Iris pigment epithelial cell (primary cell): ENCODE measurements at places on chromosomes 4 and X.

GRCh38 chr4:151862766-151863165, 102.0 kb upstream of the GATB start:
- DNase-seq = peak; percentile 23

- DNase-seq = no peak
Measured at GRCh38 chr4:143372093-143372915, 35.6 kb downstream of the GAB1 start.

DNA sequence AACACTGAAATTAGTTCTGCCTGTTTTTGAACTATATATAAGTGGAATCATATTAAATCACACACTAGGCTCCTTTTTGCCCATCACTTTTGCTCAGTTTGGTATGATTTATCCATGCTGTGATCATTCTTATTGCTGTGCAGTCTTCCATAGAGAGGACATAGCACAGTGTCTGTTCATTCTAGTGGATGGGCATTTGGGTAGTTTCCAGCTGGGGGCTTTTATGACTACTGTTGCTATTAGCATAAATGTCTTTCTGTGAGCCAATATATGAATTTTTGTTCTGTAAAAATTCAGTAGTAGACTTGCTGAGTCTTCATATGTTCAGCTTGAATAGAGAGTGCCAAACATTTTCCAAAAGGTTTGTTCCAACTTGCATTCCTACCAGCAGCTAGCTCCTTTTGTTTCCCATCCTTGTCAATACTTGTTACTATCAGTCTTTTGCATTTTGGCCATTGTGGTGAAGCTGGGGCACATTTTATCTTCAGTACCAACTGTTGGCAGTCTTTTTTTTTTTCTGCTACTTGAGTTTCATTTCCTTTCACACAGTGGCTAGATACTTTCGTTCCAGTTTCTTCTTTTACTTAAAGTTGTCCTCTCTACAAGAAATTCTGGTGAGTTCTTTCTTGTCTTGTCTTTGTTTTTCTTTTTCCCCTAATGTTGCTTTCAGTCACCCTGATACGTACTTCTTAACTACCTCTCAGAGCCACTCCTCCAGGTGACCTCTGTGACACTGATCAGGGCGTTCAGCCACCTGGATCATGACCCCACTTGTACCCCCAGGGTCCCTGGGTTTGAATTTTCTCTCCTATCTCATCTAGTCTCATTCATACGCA, 87.0 kb downstream of the ANXA3 start:
- DNase-seq = no peak

DNA sequence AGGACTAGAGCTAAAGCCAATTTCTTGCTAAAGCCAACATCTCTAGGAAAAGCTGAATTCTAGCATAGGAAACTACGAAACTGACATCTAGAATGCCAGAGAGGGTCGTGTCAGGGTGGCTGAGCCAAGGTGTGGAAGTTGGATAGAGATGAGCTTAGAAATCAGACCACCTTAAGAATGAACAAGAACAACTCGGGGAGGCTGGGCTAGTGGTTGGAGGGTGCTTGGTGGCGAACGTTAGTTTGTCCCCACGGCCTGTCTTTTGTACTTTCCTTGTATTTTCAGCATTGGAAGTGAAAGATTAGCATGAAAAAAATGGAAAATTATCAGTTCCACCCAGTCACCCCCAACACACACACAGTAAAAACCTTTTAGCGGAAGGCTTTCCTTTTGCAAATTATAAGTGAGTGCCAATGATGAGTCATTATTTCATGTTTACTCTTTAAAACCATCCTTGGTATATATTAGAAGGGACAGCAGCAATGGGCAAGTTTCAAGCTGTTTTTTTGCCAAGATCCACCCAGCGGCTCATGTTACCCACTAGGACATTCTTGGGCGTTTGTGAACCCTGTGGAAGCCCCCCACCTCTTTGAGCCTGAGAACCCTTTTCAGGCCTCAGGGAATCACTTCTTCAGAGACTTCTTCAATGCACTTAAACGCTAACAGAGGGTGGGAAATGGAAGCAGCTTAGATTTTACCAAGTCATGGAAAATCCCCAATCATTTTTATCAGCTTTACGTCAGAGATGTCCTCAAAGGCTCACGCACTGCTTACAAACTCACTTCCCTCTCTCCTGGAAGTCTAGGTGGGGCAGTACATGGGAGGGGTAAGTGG, 4.9 kb upstream of the PPEF1 start:
- DNase-seq = peak; percentile 75

- DNase-seq = no peak
Measured at GRCh38 chr4:92529510-92529909, 225.7 kb downstream of the GRID2 start.

- DNase-seq = no peak
Measured at GRCh38 chrX:19578956-19579355, 63.6 kb upstream of the MAP3K15 start.

GRCh38 chrX:135977611-135978010, 3.8 kb upstream of the MMGT1 start:
- DNase-seq = peak; percentile 80

DNA sequence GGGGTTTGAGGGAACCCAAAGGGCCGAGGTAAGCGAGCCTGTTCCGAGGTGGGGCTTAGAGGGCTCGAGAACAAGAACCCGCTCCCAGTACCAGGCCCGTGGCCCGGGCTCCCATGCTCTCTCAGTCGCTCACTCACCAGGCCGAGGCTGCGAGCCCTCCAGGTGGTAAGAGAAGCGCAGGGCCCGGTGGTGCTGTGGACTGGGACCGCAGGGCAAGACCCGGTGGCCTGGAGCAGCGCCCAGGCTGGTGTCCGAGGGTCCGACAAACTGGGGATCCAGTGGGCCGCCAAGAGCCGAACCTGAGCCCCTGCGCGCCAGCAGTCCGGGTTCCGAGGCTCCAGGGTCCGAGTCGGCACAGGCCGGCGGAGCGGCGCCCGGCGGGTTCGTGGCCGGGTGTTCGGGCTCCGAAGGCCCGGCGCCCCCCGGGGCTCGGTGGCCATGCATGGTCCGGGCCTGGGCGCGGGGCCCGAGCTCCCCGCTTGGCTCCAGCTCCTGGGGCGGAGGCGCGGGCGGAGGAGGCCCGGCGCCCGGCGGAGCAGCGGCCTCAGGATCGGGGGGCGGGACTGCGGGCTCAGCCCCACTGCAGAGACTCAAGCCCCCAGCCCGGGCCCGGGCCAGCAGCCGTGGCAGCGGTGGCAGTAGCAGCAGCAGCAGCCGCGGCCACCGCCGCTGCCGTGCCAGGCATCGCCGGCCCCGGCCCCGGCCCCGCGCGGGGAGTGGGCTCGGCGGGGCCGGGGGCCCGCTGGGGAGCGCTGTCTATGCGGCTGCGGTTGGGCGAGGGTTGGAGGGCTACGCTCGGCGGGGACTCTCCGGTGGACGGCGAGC, 833 bp downstream of the FGD1 start:
- DNase-seq = peak; percentile 26

DNA sequence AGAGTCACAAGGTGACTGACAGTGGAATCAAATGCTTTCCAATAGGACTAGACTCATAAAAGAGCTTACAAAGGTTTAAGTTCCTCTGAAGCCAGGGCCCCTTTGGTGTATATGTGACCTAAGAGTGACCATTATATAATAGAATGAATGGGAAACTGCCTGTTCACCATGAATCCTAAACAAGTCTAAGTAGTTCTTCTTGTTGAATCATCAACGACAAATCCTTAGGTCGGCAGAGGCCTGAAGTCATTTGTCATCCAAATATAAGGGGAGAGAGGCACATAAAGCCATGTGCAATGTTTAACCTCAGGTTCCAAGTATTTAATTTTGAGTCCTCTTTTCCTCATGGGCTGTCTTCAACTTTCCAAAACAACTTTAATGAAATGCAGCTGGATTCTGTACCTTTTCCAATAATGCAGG, 122.4 kb downstream of the RASL11B start:
- peak; percentile 8 for DNase-seq

DNA sequence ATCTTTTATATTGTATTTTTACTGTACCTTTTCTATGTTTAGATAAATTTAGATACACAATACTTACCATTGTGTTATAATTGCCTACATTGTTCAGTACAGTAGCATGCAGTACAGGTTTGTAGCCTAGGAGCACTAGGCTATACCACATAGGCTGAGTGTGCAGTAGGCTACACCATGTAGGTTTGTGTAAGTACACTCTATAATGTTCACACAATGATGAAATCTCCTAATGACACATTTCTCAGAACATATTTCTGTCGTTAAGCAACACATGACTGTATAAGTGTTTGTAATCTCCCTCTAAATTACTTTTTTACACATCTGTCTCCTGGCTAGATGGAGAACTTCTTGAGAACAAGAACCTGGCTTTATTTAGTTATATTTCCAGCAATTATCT, 40.3 kb downstream of the UCHL1 start:
- DNase-seq = peak; percentile 45

DNA sequence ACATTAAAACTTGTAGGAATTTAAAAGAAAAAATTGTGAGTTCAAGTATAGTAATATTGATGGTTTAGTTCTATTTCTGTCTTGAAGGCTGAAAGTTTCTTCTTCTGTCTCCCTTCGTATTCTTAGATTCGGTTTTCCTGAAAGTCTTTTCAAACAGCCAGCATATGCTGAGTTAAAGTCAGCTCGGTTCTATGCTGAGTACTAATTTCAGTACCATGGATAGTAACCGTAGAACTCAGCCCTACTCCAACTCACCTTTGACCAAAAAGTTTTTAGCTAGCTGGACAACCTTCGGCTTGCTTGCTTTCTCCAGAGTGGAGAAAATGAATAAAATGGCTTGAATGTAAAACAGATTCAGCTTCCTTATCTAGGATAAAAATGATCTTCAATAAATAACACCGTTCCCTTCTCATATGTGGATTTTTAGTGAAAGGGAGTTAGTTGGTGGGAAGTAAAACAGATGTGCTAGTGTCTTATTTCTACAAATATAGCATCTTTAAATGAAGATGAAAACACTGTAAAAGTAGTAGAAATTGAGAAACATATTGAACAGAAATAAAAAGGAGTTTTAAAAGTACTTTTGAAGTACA, 5.2 kb downstream of the POU4F2 start:
- no peak for DNase-seq

GRCh38 chr4:86235549-86235948, 124.3 kb downstream of the MAPK10 start:
- no peak for DNase-seq

- no peak for DNase-seq
Measured at GRCh38 chrX:77938083-77938680, 27.7 kb downstream of the ATP7A start.

- no peak for DNase-seq
Measured at GRCh38 chrX:74272230-74272629, 31.8 kb upstream of the ZCCHC13 start.

GRCh38 chr4:123399627-123400358, 3.2 kb downstream of the SPRY1 start:
- DNase-seq = peak; percentile 48

GRCh38 chr4:163448540-163449203, 24.9 kb downstream of the TKTL2 start:
- DNase-seq = peak; percentile 33

DNA sequence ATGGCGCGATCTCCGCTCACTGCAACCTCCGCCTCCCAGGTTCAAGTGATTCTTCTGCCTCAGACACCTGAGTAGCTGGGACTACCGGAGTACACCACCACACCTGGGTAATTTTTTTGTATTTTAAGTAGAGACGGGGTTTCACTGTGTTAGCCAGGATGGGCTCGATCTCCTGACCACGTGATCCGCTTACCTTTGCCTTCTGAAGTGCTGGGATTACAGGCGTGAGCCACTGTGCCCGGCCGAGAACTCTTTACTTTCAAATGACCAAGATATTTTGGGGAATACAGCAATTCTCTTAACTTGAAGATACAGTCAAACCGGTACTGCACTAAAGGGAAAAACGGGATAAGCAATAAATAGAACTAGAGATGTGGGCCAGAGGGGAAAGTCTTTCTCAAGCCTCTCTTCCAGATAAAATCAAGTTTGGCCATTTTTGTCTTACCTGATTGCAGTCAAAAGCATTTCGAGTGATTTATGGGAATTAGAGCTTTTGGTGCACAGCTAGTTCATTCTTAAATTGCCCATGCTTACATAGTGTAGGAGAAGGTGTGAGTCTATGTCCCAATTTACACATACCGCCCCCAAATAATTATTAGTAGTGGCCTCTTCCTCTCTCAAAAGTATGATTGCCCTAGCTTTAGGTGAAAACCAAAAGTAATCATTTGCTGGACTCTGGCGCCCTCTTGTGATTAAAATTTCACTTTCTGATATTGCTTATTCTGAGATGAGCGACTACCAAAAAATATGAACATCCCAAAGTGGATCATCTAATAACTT, 53.2 kb upstream of the ABCG2 start:
- peak; percentile 38 for DNase-seq

DNA sequence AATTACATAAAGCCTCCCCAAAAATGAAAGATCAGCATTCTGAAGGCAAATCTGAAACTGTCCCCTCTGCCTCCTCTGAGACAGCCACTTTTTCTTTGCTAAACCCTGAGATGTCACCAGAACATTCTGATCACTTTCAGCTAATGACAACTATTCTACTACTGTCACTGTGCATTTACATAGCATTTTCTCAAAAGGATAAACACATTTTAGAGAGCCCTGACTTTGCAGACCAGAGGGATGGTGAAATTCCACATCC, 72.1 kb downstream of the GATB start:
- no peak for DNase-seq

DNA sequence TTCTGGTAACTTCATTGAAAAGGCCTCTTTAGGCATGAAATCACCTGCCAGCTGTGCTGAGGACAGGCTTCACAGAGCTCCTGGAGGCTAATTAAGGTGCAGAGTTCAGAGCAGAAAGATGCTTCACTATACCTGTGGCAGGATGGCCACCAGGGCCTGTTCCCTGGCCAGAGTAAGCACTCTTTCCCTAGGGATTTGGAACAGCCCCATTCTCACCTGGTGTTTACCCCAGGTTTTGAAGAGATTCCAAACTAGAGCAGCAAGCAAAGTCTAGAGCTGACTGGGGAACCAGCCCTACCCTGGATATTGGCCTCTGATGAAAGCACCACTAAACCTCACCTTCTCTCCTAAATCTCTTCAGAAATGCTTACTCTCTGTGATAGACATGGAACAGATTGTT, 148.8 kb downstream of the PDE5A start:
- no peak for DNase-seq

- no peak for DNase-seq
Measured at GRCh38 chrX:139909712-139910111, 23.1 kb downstream of the ATP11C start.

- DNase-seq = no peak
Measured at GRCh38 chr4:114287079-114287696, 307.7 kb upstream of the ARSJ start.

DNA sequence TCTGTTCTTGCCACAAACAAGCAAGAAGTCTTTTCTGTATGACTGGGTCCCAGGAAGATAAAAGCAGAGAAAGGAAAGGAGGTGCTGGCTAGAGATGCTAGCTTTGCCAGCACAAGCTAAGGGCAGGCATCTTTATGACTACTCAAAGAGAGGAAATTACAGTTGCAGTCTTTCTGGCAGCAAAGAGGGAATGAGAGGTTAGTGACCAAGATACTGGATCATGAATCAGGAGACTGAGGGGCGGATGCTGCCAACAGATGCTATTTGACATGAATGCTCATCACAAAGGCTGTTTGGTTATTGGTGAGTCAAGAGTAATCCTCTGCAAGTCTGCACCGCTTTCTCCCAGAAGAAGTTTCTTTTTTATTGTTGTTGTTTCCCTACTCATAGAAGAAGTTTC, 5.5 kb upstream of the XIAP start:
- DNase-seq = no peak
